ENCODE measurements at places on chromosomes 3 and 15.

- peak; percentile 80 for DNase-seq
Observed at GRCh38 chr15:66946578-66947164, 118.7 kb upstream of the SMAD3 start.

DNA sequence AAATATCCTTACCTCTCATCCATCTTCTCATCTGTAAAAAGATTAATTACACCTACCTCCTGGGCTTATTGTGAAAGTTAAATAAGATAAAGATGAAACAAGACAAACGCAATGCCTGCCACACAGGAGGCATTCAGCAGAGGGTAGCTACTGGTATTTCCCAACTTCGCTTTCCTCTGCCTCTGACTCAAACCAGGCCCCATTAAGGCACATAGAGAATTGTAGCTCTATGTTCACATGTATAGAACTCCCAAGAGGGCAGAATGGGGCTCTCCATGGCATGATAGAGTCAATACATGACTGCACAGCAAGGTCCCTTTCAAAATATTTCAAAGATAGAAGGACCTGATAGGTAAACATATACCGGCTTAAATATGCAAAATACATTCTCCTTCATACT lies 1.4 kb downstream of the LYSMD2 start:
- DNase-seq, result no peak

DNA sequence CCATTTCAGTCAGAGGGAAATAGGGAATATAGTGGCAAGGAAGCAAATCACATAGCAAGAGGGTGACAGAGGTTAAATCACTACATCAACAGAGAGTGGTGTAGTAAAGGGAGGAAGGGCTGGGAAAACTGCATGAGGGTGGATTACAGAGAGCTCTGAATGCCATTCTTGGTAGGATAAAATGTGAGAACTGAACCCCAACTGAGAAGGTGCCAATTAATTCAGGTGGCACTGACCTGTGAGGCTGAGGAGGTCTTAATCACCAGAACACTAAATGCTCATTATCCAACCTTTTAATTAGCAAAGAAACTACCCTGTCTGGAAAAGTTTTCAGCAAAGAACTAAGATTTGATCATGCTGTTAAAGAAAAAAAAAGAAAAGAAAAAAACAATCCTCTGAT lies 202.7 kb downstream of the LRRN1 start:
- no peak for DNase-seq

DNA sequence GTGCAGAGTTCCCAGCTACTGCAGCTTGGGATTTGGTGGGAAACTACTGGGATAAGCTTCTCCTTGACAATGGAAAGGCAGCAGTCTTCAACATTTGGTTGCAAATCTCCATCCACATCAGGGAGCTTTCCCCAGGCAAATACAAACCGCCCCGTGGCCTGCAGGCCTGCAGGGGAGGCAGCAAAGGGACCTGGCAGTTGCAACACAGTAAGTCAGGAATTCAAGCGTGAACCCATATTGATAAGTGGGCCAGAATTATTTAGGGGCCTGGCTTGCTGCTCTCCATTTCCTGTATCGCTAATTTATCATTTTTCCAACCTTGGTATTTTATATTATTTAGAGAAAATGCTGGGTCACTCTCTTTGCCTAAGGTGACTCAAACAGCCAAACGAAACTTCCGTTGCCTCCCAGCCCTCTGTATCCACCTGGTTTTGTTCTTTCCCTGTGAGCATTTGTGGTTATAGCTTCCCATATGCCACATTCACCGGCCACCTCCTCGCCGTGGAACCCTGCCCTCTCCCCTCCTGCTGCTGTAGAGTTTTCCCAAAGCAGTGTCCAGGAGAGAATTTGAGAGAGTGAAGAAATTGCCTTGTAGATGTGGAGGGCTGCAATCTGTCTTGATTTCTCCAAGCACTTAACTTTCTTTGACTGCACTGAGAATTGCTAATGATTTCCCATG lies 34.8 kb downstream of the B3GALNT1 start:
- no peak for DNase-seq

DNA sequence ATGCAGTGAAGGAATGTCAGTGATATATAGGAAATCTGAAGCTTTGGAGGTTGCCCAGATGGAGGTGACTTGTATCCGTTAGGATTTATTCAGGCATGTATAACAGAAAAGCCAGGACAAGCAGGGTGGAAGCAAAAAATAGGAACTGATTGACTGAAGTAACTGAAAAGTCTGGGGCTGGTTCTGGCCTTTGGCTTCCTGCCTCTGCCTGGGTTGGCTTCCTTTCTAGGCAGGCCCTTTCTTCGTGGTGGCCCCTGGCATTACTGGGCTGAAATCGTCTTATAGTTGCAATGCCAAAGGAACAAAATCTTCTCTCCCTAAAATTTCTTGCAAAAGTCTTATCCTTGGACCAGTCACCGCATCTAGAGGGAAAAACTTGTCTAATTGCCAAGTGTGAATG lies 386.1 kb downstream of the PTPRG start:
- no peak for DNase-seq
